ENCODE measurements at places on chromosomes 16 and 17.

- no peak for DNase-seq
These were observed 314.5 kb upstream of the KCNJ16 start for GRCh38 chr17:69760562-69760961.

DNA sequence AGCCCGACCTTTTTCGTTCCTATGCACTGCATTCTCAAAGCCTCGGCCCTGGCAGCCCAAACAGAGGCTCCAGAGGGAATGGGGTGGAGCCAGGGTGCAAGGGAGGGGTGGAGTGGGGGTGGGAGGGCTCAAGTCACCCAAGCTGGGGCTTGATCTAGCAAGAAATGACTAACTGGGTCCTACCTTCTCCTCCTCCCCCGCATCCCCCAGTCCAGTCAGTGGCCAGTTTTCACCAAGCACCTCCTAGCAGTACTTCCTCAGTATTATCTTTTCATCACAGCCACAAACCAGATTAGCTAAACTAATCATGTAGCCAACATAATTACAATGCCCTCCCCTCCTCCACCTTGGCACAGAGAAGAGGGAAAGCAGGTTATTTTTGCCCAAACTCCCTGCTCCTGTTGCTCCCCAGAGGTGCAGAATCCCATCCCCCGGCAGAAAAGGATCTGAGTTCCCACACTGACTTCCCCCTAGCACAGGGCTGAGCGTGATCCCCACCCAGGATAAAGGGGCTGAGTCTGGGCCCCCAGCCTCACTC lies 2.2 kb downstream of the JUP start:
- no peak for DNase-seq

GRCh38 chr16:82655720-82656490 lies 29.1 kb downstream of the CDH13 start:
- no peak for DNase-seq

GRCh38 chr17:43406676-43407645 lies 8.2 kb downstream of the ARL4D start:
- DNase-seq, result no peak

- DNase-seq, result no peak
These were observed 1.3 kb downstream of the RASL10B start for GRCh38 chr17:35732806-35733136.

DNA sequence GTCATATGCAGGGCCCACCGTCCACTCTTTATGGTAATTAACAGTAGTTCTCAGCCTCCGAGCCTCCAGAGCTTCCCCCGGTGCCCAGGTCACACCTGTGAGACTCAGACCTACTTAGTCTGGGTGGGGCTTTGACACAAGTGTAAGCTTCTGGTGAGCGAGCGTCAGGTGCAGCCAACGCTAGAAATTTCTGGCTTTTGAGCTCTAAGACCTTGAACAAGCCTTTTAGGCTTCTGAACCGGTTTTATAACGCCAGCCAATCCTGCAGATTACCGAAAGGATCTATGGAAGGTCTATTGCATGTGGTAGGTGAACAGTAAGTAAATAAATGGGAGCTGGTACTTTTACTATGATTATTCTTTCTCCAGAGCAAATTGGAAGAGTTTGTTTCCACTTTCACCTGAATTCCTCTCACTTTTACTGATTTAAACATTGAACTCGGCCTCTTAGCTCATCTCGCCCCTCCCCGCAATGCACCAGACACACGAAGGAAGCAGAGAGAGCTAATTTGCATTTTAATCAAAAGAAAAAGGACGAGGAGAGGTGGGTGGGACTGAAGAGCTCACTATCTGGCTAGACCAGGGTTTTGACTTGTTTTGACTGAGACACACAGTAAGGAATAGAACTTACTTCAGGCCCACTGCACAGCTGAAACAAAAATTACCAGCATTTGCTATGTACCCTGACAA lies 47.1 kb downstream of the ABAT start:
- no peak for DNase-seq

- DNase-seq, result no peak
These were observed 506.7 kb downstream of the HAPSTR1 start for GRCh38 chr16:9597967-9598730.

- DNase-seq, result no peak
These were observed 29.9 kb upstream of the PRM1 start for GRCh38 chr16:11310997-11311561.

DNA sequence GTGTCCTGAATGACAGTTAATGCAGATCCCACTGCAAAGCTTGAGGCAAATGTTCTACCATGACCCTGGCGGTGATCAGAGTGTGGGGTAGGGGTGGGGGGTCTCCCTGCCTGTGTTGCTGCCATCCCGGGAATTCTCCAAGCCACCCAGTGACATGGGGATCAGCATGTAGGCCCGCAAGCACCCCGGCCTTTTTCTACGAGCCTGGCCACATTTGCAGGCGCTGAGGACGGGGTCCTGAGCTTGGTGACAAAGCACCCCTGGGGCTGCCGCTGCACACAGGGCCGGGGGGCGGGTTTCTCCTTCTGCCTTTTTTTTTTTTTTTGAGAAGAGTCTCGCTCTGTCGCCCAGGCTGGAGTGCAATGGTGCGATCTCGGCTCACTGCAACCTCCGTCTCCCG lies 35.8 kb downstream of the SLC7A5 start:
- DNase-seq, result no peak

GRCh38 chr17:56292578-56292977 lies 139.3 kb downstream of the ANKFN1 start:
- no peak for DNase-seq

- DNase-seq, result no peak
These were observed 100.5 kb downstream of the MSI2 start for GRCh38 chr17:57356719-57357391.

- DNase-seq, result peak; percentile 34
These were observed 10.2 kb upstream of the MPP2 start for GRCh38 chr17:43917348-43918025.

- no peak for DNase-seq
These were observed 20.4 kb downstream of the ZNF213 start for GRCh38 chr16:3155181-3155580.

DNA sequence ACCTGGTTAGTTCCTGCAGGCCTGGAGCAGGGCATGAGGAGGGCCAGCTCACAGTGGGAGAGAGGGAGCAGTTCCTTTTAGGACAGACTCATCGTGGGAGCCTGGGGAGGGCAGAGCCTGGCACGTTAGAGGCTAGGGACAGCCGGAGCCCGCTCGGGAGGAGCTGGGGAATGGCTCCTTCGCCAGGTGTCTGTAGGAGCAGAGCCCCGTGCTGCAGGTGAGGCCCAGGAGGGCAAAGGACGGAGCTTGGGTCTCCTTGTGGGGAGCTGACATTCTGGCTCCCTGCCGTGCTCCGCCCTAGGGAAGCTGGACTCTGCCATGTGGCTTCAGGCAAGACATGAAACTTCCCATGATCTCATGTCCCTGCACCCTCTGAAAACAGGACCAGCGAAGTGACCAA lies 18.7 kb upstream of the MTSS2 start:
- no peak for DNase-seq

- DNase-seq, result no peak
These were observed 22.5 kb upstream of the CMTR2 start for GRCh38 chr16:71311553-71312158.

DNA sequence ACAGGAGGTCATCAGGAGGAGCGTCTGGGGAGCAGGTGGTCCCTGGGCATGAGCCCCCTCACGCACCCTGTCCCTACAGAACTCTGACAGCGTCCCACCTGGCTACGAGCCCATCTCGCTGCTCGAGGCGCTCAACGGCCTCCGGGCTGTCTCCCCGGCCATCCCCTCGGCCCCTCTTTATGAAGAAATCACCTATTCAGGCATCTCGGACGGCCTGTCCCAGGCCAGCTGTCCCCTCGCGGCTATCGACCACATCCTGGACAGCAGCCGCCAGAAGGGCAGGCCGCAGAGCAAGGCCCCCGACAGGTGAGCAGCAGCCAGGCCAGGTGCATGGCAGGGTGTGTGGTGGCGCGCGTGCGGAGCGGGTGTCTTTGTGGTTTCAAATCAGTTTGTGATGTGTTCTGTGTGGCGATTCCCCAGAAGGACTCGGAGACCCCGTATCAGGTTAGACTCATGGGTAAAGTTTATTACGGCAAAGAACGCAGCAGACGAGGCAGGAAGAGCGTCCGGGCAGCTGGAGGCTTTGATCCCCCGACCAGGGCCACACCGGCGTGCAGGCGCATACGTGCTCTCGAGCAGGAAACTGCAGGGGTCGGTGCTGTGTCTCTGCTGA lies 11.8 kb upstream of the NUDT16L1 start:
- DNase-seq, result no peak
